ENCODE measurements at places on chromosomes 2 and 18. TPM values are rescaled to one million over a fixed set of nuclear protein-coding genes. Genes with fewer than 3 reads are reported as not detected.

The PTPRN gene
- 0.75 TPM for total RNA-seq

The SERPINB4 gene
- total RNA-seq: not detected

- DNase-seq: no peak
These were observed 113.6 kb downstream of the KCNE4 start for GRCh38 chr2:223165423-223166214.

GRCh38 chr2:70716131-70716743, 51.8 kb downstream of the ADD2 start:
- no peak for DNase-seq

DNA sequence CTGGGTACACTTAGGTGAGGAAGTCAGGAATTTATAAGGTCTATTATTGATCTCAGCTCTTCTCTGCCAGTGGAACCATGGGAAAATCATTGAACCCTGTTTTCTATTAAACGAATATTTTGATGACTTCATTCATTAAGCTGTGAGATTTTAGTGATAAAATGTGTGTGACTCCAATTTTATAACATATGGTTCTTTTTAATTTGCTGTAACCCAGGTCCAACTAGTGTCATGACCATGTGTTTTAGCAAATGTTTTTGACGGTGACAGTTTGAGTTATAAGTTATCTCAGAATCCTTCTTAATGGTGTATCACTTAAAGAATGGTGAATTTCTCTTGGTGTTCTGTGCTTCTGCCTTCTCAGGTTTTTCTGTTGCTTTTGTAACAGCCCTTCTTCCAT, 213.1 kb downstream of the MCFD2 start:
- no peak for DNase-seq

GRCh38 chr2:55009277-55010060, 40.8 kb downstream of the RTN4 start:
- DNase-seq: no peak

GRCh38 chr2:123720760-123721159, 304.3 kb upstream of the CNTNAP5 start:
- DNase-seq: no peak

DNA sequence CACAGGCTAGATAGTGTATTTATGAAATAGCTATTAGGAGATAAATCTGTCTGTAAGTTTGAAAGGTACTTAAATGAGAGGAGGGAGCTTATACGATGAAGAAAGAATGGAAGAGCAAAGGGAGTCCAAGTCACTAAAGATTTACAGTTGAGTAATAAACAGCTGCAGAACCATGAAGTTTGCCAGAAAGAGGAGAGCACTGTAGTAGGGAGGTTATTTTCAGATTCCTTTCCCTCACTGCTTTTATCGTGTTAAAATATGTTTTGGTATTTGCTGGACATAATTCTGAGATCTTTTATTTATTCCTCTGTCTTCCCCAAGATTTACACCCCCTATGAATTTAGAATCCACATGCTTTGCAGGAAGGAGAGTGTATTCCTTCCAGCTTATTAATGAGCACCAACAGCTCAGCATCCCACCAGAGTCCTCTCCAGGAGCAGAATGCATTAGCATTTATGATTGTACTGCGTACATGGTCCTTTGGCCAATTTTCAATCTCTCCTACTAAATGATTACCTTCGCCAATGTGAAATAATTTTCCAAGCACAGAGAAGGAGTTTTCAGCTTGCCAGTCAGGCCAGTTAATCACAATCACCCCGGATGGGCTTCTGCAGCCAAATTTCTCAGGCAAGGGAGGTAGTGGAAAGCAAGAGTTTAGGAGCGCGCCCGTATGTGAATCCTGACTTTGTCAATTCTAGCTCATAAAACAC, 297.0 kb downstream of the NBAS start:
- DNase-seq: no peak

All from epithelial cell of proximal tubule (primary cell).